ENCODE measurements at places on chromosomes 2 and 18. TPM values are rescaled to one million over a fixed set of nuclear protein-coding genes. Genes with fewer than 3 reads are reported as not detected.

The ANO7 gene
- 0.61 TPM for total RNA-seq

The LGALSL gene
- 0.64 TPM for total RNA-seq

The INPP4A gene
- 174 TPM for total RNA-seq

The ELOA2 gene
- total RNA-seq, result not detected

The NAPG gene
- 37.1 TPM for total RNA-seq

The HS1BP3 gene
- 15.3 TPM for total RNA-seq

The CD8B2 gene
- 0.15 TPM for total RNA-seq

Measured in T-helper 1 cell treated with Interleukin-12 subunit alpha and Interleukin-12 subunit beta and Interleukin-4 antibody, amounts not matched to agents 30 ng/mL and 1 ng/mL, for 36 hours (primary cell).